ENCODE measurements at places on chromosomes 5 and 9.

GRCh38 chr5:121366515-121366914, 485.2 kb upstream of the FTMT start:
- DNase-seq = peak; percentile 21

GRCh38 chr5:34791761-34792244, 47.2 kb upstream of the TTC23L start:
- DNase-seq = no peak

DNA sequence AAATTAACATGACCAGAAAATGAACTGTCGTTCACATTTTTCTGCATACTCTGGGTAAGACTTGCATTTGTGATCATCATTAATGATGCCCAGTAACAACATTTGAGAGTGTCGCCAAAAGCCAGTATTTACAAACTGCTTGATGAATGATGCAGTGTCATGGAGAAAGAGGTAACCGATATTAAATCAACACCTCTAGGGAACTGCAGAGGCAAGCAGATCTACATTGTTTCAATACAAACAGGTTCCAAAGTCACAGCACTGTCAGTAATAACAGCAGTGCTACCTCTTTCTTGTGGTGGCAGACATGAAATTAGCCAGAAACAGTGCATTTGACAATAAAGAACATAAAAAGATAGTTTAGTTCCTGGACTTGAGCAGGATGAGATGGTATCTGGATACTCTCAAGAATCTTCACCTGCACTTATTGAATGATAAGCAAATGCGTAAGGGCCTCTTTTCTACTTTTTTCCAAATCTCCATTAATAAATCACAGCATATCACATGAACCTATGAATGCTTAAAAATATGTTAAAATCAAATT, 456.6 kb downstream of the ARHGEF28 start:
- no peak for DNase-seq

DNA sequence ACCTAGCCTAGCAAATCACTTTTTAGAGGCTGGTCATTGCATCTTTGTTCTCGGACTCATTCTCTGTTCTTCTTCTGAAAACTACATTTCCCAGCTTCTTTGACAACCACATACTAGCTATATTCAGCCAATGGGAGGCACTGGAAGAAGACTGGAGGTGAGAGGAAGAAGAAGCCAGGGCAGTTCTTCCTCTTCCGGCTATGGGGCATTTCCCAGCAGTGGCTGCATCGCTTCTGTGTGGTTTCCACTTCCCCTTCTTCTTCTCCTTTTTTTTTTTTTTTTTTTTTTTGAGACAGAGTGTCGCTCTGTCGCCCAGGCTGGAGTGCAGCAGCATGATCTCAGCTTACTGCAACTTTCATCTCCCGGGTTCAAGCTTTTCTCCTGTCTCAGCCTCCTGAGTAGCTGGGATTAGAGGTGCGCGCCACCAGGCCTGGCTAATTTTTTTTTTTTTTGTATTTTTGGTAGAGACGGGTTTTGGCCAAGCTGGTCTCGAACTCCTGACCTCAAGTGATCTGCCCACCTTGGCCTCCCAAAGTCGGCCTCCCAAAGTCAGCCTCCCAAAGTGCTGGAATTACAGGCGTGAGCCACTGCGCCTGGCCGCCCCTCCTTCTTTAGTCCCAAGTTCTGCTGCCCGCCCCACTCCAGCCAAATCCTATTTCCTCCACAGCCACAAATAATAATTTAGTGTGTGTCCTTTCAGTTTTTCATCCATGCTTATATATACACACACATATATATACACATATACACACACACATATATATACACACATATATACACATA, 6.9 kb upstream of the UBAP1 start:
- DNase-seq = no peak

- no peak for DNase-seq
Measured at GRCh38 chr5:154325566-154325965, 120.2 kb upstream of the SAP30L start.

DNA sequence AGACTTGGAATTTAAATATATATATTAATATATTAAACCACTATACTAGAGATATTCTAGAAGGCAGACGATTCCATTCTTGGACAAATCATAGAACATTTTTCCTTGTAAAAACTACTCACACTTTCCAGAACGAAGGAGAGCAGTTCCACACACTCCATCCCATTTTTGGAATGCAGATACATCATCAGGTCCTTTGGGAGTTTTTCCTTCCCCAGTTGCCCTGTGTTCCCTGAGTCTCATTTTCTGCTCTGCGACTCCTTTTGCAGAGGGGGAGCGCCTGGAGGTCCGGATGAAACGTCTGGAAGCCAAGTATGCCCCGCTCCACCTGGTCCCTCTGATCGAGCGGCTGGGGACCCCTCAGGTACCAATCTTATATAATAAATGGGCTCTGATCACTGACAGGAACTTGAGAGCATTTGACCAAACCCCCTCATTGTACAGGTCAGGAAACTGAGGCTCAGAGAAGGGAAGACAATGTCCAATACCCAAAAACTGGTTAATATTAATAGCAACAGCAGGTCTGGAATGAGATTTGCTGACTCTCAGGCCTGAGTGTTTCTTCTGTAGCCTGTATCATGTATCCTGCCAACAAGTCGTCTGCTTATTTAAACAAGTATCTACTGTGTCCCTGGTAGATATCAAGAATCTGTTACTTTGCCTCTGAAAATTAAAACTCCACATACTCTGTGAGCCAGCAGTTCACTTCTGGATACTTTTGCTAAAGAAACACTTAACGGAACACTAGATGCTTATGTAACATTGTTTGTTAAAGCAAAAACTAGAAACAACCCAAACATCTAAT, 76.8 kb upstream of the NIPAL4 start:
- no peak for DNase-seq

DNA sequence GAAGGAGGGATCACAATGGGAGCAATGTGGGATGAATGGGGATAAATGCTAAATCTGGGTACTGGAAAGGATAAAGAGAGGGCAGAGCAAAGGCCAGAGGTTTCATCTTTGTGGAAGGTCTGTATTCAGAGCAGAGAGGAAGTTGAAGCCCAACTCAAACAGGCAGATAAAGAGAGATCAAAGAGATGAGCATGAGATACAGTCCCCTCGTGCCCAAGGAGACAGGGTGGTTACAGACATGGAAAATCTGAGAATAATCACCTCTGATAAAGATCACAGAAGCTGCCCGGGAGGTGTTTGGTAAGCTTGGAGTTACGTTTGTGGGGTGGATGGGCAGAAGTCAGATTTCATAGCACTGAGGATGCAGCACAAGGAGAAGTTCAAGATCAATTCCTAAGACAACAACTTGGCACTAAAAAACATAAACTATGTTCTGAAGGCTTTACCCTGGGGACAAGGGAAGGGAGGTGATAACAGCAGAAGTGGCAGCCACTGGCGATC, 459 bp upstream of the ERAP2 start:
- no peak for DNase-seq

GRCh38 chr5:59328709-59329296, 564.7 kb downstream of the PDE4D start:
- no peak for DNase-seq

- DNase-seq = no peak
Measured at GRCh38 chr5:145101246-145101645, 733.9 kb downstream of the PRELID2 start.

DNA sequence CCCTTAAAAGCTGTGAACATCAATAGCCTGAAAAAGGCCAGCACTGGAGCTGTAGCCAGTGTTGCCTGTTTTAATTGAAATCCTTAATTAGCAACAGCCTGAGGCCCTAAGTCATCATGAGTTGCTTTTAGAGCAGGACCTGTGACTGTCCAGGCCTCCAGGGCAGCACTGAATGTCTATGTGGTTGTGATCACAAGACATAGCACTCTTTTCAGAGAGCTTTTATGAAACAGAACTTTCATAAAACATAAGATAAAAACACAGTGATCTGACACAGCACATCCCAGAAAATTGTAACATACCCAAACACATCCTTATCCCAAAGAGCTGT, 85.5 kb upstream of the MYO10 start:
- no peak for DNase-seq

- no peak for DNase-seq
Measured at GRCh38 chr5:8633259-8633658, 764.3 kb downstream of the MTRR start.

GRCh38 chr5:72126796-72127195, 19.5 kb downstream of the MAP1B start:
- DNase-seq = no peak

- no peak for DNase-seq
Measured at GRCh38 chr9:114124666-114125475, 25.8 kb upstream of the KIF12 start.

DNA sequence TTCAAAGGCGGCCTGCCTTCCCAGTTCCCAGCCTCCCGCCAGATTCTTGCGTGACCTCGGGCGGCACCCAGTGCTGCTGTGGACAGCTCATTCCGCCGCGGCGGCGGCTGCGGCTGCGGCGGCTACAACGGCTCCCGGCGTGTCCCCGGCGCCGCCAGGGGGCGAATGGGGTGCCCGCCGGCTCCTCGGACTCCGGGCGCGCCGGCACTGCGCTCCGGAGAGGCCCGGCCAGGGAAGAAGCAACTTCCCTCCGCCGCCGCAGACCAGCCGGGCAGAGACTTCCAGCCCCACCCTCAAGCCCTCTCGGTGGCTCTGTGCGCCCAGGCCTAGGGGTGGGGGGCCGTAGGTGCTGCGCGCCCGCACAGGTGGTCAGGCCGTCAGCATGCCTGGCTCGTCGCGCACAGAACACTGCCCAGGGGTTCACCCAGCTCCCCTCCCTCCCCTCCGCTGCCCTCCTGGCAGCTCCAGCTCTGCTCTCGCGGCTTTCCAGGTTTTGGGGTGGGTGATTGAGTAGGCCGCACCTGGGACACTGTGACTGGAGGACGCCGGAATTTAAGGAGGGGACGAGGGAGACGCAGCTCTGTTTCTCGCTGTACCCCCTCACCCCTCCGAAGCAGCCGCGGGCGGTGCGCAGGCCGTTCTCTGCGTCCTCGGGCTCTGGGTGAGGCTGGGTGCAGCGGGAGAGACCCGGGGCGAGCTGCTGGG, 20.2 kb downstream of the IGIP start:
- peak; percentile 48 for DNase-seq

DNA sequence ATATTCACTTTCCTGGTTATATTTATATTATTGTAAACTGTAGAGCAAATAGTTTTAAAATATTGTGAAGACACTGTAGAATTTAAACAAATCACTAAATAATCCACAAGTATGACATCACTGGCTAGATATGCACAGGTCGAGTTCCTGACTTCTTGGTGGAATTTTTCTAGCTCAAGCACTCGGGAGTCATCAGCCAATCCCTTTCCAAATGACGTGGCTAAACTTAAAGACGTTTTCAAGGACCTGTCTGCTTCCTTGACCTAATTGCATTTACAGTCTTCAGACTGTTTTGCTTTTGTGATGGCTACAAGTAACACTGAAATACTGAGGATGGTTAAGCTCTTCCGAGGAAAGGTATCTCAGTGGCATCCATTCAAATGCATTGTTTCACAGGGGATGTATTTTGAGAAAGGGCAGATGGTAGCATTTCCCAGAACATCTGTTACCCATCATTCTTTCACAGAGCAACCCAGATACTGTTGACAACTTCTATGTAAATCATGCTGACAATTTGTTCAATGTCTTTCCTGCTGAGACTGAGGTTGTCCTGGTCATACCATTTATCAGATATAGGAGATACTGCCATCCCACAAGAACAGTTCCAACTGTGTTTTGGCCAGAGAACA, 262.8 kb downstream of the CDH10 start:
- no peak for DNase-seq

GRCh38 chr9:103798620-103799019, 295.5 kb upstream of the SMC2 start:
- DNase-seq = no peak

DNA sequence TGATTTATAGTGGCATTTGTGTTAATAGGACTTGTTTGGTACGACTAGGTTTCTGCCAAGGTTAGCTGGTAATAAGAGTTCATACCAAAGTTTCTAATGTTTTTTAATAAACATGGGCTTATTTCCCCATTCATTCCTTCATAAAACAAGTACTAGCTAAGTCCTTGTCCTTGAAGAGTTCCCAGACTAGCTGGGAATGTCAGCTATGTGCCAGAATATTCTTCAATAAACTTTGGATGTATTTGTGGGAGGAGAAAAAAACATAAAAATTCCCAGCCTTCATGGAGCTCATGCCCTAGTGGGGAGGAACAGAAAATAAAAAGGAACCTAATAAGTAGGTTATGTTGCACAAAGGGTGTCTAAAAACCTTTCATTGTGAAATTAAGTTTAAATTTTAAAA, 176.9 kb downstream of the DENND1A start:
- DNase-seq = no peak

DNA sequence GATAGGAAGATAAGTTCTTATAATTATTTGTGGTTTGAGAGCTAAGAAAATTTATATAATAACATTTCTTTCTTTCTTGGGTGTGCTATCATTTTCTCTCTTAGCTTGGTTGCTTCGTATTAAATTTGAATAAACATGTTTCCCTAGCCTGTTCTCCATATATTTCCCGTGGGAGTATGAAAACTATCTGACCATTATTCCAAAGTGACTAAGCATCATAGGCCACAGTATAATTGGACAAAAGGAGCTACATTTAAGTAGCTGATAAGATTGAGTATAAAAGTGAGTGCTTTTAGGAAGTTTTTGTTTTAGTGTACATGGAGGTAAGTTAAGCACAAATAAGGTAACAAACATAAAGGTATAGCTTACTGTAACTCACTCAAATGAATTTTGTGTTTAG, 8.4 kb upstream of the OSMR start:
- DNase-seq = no peak

DNA sequence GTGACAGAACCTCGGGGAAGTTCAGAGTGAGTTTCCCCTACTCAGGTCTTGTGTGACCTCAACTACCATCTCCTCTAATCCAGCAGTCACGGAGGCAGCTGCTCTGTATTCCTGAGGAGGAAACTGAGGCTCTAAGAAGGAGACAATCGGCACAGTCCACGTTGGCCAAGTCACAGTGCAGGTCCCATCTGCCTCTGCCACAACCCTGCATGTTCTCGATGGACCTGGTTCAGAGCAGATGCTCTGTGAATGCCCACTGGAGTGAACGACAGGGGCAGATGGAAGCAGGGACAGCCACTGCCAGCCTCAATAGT, 722 bp upstream of the ERGIC1 start:
- no peak for DNase-seq

DNA sequence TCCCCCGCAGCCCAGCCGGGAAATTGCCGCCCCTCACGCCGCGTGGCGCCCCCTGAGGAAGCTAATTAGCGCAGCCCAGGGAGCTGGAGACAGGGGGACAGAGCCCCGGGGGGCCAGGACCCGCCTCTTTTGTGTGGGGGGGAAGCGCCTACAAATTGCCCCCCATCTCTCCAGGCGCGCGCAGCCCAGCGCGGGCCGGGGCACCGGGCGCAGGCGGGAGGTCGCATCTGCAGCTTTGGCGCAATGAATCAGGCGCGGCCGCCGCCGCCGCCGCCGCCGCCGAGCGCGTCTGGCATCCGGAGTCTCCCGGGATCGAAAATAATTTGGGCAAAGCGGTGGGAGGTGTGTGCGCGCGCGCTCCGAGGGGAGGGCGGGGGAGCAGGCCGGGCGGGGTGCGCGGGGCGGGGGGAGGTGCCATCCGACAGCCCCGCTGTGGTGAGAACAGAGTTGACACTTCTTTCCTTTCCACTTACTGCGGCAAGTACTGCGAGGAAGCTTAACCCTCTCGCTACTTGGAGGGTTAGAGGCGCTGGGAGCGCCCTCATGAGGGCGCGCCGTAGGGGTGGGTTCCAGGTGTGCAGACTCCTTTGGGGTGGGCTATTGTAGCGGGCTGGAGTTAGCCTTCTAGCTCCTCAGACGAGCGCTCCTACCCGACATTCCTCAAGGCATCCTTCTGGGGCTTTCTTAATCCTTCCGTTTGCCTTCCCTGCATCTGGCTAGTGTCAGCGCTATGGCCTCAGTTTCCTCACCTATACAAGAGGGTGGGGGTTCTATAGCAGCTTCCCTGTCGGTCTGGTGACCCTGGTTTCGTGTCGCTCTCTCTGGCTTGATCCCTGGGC, 63.1 kb downstream of the CXXC5 start:
- no peak for DNase-seq

GRCh38 chr5:103475629-103476240, 86.9 kb downstream of the NUDT12 start:
- no peak for DNase-seq
